ENCODE measurements at places on chromosomes 6 and 20. TPM values are rescaled to one million over a fixed set of nuclear protein-coding genes. Genes with fewer than 3 reads are reported as not detected.
A peak's percentile ranks its signal among the peaks of the same experiment; 100 is the strongest.

- DNase-seq = no peak
Observed at GRCh38 chr6:89932245-89932802, 38.1 kb downstream of the GJA10 start.

DNA sequence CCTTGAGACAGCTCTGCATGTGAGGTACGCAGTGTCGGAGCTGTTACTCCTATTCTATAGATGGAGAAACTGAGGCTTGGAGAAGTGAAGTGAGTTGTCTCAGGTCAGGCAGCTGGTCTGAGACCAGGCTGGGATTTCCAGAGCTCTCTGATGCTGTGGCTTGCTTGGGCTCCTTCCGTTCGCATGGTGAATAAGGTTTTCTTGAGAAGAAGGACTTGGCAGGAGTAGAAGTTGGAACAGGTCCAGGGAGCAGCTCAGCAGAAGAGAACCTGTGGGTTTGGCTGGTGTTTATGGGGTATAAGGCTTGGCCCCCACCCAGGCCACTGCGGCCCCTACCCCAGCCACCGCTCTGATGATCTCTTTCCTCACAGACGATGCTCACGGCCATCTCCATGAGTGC lies 7.4 kb downstream of the SLC12A5 start:
- DNase-seq = no peak

DNA sequence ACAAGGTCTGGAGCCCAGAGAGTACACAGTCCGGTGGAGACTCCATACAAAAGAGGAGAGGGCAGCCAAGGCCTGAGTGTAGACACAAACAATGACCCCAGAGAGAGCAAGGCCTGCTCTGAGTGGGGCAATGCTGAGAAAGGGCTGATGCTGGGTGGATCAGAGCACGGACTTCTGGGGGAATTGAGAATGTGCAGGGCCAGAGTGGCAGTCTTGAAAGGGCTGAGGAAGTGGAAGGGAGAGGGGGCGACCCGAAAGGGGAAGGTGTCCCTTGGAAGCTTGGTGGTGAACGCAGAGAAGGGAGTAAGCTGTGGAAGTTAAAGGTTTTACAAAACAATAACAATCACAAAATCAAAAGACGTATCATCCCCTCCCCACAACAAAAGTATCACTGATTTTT lies 12.0 kb upstream of the GRM4 start:
- DNase-seq = no peak

DNA sequence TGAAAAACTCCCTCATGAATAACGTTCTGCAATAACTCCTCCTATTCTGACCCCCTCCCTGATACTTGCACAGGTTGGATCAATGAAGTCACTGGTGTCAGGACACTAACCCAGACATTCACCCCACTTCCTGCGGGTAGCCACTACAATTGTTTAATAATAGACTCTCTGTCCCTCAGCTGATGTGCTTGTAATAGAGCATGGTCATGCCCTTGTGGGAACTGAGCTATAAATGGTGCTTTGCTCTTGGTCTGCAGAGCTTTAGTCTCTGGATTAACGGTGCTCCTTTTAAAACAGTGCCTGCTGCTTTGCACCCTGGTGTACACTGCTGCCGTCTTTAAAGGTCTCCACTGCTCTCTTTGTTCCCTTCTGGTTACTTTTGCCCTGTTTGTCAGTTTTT lies 127.3 kb downstream of the BACH2 start:
- DNase-seq = no peak

GRCh38 chr6:145749632-145750031 lies 14.3 kb upstream of the EPM2A start:
- DNase-seq = peak; percentile 76

GRCh38 chr20:23603321-23603720 lies 2.4 kb downstream of the CST9 start:
- DNase-seq = no peak

GRCh38 chr6:140032189-140032588 lies 657.7 kb upstream of the CITED2 start:
- no peak for DNase-seq

GRCh38 chr6:148770408-148771211 lies 23.8 kb downstream of the UST start:
- DNase-seq = no peak

The SYTL3 gene
- 10.5 TPM for total RNA-seq

The PLG gene
- 2.9 TPM for total RNA-seq
